Renal pelvis (tissue), 12 donors: ENCODE measurements at places on chromosomes 7 and 10.

DNA sequence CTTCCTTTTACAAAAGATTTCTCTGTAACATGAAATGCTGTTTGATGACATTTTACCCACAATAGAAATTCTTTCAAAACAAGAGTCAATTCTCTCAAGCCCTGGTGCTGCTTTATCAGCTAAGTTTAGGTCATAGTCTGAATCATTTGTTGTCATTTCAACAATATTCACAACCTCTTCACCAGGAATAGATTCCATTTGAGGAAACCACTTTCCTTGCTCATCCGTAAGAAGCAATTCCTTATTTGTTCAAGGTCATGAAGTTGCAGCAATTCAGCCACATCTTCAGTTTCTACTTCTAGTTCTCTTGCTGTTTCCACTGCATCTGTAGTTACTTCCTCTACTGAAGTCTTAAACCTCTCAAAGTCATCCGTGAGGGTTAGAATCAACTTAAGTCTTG, 315.3 kb downstream of the TYW1 start:
- DNase-seq = no peak

- no peak for DNase-seq
Observed at GRCh38 chr10:84244651-84245270, at the start of gene RGR. TSS of gene RGR (plus strand) at chr10:84245053. CDS start at chr10:84245091, 38 bp downstream.

- DNase-seq = no peak
Observed at GRCh38 chr10:119246862-119247549, 39.6 kb downstream of the GRK5 start.

DNA sequence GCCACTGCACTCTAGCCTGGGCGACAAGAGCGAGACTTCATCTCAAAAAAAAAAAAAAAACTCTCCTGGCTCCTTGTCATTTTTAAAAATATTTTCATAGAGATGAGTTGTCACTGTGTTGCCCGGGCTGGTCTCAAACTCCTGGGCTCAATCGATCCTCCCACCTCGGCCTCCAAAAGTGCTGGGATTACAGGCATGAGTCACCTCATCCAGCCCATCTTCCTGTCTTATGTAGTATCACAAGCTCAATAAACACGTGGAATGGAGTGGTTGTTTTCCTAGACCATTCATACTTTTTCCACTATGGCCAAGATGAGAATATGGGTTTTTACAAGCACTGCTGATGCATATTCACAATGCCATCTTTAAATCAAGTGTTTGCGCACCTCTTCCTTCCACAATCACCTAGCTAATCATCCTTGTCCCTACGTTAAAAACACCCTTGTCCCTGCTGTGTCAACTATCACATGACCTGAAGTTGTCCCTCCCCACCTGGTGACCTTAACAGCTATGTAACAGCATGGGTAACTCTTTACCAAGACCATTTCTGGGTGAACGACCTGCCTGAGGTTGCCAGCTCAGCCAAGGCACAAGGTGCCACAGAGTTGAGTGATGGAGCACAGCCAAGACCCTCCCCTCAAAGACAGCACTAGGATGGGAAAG, 21.3 kb downstream of the DLG5 start:
- no peak for DNase-seq

DNA sequence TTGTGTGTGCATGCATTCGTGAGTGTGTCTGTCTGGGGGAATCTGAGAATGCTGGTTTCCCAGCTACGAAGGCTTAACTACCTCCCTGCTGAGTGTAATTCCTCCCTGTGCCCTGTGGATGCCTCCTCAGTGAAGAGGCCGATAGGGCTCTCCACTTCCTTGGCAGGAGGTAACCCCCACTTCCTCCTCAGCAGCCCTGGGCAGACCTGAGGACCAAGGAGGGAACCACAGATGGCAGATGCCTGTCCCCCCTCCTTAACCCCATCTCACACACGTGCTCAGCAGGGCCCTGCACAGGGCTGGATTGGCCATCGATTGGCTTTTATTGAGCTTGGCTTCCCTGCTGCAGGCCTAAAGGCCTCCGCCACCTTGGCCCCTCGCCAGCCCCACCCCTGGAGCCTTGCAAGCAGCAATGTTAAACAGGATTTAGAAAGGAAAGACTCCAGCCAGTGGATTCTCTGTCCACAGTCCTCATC, 45.6 kb upstream of the LRRC4 start:
- no peak for DNase-seq

- DNase-seq = no peak
Observed at GRCh38 chr10:77638321-77639101, 903 bp upstream of the KCNMA1 start.

GRCh38 chr10:103690281-103690680, 165.1 kb downstream of the SH3PXD2A start:
- no peak for DNase-seq

GRCh38 chr10:131656431-131656841, 244.4 kb upstream of the PPP2R2D start:
- DNase-seq = no peak

DNA sequence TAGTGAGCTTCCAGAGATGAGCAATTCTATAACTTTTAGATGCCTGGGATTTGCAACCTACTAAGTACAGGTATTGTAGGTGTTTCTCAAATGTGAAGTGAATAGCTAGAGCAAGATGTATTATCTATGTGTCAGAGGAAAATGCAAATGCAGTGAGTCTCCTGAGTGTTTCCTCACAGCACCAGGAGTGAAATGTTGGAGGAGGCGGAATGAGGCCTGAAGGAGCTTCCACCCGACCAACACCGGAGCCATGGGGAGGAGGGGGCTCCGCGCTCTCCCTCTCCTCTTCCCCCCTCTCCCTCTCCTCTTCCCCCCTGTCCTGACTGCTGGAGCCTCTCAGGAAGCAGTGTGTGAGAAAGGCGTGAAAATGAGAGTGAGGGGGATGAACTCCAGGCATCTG, 79.9 kb upstream of the RNF32 start:
- DNase-seq = no peak

GRCh38 chr10:69961881-69962745, 90.5 kb upstream of the MACROH2A2 start:
- no peak for DNase-seq

DNA sequence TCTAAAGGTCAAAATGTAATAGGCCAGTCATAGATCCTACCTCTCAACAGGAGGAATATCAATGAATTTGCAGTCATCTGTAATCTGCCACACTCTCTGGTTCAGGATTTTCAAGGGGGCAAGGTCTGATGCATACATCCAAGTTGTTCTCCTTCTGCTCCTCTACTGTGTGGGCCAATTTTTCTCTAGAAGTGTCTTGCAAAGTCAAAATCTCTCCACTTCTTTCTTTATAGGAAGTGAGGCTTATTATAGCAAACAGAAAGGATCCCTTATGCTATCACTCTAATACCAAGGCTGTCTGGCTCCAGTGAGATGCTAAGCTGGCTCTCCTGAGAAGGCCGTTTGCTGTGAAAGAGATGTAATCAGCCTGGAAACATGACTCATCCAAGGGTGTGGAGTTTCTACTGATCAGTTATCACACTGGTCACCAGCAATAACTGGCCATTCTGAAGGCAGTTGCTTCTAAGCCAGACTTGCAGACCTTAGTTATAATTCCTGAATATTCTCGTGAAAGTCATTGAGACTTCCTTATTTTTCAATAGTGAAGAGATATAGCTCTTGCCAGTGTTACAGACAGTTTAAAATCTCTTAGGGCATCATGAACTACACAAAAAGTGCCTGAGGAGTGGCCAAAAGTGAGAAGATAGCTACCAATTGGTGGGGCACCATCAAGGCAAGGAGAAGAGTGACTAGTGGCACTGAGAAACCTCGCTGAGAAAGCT, 43.2 kb upstream of the LRGUK start:
- no peak for DNase-seq

DNA sequence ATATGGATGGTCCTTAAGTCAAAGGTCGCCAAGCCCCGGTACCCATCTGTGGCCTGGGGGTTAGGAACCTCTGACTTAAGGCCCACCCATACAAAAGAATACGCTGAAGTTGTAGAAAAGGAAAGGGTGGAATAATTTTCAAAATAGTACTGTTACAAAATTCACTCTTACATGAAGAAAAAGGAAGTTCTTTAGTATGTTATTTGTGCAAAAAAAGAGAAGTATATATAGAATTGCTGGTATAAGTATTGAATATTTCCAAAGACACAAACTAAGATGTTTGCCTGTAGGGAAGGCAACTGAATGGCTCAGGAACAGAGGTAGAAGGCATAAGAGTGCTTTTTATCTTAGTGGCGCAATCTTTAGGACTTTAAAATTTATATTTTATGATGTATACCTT, 78.7 kb downstream of the PRLHR start:
- no peak for DNase-seq
